Ascending aorta (tissue), 2 donors: ENCODE measurements at places on chromosomes 12 and 14. TPM values are rescaled to one million over a fixed set of nuclear protein-coding genes. Genes with fewer than 3 reads are reported as not detected.
A peak's percentile ranks its signal among the peaks of the same experiment; 100 is the strongest.

DNA sequence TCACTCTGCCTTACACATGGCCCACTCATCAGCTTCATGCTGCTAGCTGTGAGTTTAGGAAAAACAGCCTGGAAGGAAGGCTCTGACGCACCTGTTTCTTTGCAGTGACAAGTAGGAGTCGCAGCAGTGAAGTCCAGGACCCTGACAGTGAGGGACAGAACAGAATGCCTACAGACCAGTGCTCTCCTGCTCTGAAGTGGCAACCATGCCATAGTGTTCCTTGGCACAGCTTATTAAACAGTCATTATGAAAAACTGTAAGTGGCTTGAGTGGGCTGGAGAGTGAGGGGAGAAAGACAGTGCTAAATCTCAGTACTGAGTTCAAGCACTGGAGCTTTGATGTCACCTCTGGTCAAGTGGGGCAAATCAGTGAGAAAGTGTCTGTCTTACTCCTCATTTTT is 61.7 kb downstream of the MYRFL start:
- no peak overlapping the region for H3K27ac ChIP-seq
- no peaks in the 10 kb centered on the region for H3K27me3 ChIP-seq
- DNase-seq = no peak
- no peaks in the 10 kb centered on the region for H3K36me3 ChIP-seq

DCN gene
- 443 TPM for total RNA-seq

DNA sequence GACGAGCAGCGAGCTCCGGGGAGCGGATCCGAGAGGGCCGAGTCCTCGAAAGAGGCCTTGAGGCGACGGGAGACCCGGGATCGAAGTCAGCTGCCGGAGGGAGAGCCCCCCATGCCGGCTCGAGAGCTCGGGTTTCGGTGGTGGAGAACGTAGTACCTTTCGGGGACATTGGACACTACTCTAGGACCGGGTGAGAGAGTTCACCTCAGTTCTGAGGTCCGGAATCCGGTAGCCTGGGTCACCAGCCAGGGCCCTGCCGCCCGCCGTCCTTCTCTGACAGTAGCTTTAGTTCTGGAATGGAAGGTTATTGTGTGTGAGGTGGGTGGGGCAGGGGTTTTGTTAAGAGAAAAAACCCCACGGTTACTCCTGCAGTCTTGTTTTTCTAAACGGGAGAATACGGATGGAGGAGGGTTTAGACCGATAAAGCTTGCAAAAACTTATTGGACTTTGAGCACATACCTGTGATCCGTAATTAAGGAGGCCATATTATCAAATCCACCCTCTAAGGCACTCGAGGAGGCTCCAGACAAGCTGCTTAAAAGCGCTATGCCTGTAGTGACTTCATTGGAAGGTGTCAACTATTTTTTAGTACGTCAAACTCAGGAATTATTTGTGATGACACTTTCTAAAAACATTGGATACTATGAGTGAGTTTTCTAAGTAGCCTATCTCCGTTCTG is 765 bp downstream of the SCYL2 start:
- H3K4me3 ChIP-seq = peak overlapping the region; percentile 100
- H3K4me1 ChIP-seq = peaks cover 22% of the 10 kb centered on the region
- no peaks in the 10 kb centered on the region for H3K27me3 ChIP-seq
- no peaks in the 10 kb centered on the region for H3K36me3 ChIP-seq
- DNase-seq = no peak

DNA sequence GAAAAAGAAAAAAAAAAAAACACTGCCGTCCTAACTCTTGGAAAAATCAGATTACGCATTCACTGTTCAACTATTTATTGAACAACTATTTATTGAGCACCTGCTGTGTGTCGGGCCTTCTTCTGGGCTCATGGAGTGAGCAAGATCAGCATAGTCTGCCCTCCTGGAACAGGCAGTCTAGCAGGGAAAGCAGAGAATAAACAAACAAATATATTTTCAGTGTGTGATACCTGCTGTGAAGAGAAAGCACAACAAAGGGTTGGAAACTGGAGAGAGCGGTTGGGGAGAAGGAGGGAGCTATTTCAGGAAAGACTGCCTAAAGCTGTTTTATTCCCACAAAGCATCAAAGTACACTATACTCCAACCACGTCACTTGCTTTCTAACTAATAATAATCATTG is 10.8 kb downstream of the PROX2 start:
- H3K4me3 ChIP-seq = no peak overlapping the region
- DNase-seq = no peak
- no peaks in the 10 kb centered on the region for H3K4me1 ChIP-seq
- no peak overlapping the region for H3K27ac ChIP-seq

TAS2R19 gene
- not detected for total RNA-seq

- no peaks in the 10 kb centered on the region for H3K27me3 ChIP-seq
- no peak overlapping the region for H3K4me3 ChIP-seq
- peaks cover 7% of the 10 kb centered on the region for H3K4me1 ChIP-seq
- peak overlapping the region; percentile 61 for H3K27ac ChIP-seq
- no peak for DNase-seq
- H3K36me3 ChIP-seq = no peaks in the 10 kb centered on the region
Observed at GRCh38 chr12:93743999-93744689, 67.0 kb downstream of the CRADD start.

TBX5 gene
- not detected for total RNA-seq

- no peaks in the 10 kb centered on the region for H3K4me1 ChIP-seq
- DNase-seq = no peak
- no peak overlapping the region for H3K4me3 ChIP-seq
- H3K27me3 ChIP-seq = no peaks in the 10 kb centered on the region
Observed at GRCh38 chr12:52448228-52448627, 3.7 kb downstream of the KRT6B start.

KDM5A gene
- total RNA-seq = 32.4 TPM

TGM1 gene
- 1.7 TPM for total RNA-seq

DNA sequence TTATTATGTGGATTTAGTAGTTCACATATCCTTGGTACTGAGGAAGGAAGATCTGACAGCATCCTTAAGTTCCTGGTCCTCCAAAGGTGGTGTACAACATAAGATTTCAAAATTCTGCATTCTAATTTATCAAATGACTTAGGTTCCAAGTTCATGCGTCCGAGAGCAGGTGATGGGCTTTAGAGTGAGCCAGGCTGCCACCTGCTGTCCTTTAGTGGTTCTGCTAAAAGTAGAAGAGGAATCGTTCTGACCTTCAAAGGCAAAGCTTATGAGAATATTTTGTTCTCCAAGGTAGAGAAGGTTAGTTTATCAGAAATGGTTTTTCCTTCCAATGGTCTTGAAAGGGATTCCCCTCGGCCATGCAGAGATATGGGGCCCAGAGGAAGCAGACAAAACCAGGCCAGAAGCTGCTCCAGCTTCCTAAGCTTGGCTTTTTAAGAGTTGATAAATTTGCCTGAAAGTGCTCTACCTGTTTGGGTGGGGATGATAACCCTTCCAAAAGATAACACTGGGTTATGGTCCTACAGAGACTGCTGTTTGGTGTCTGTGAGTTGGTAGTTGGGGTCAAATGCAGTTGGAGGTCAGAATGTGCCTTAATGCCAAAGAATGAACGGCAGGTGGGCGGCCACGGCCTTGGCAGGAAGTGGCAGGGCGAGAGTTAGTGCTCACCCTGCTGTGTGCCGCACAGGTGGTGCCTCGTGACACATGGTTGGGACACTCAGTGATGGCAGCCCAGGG is 29.1 kb upstream of the LRTM2 start:
- H3K4me3 ChIP-seq = no peak overlapping the region
- peaks cover under 1% of the 10 kb centered on the region for H3K36me3 ChIP-seq
- H3K27me3 ChIP-seq = no peaks in the 10 kb centered on the region
- H3K4me1 ChIP-seq = peaks cover 6% of the 10 kb centered on the region
- H3K27ac ChIP-seq = no peak overlapping the region

GRCh38 chr14:54366736-54367735 is 29.8 kb upstream of the CDKN3 start:
- DNase-seq = no peak
- H3K4me1 ChIP-seq = no peaks in the 10 kb centered on the region
- H3K36me3 ChIP-seq = no peaks in the 10 kb centered on the region
- no peaks in the 10 kb centered on the region for H3K27me3 ChIP-seq

DNA sequence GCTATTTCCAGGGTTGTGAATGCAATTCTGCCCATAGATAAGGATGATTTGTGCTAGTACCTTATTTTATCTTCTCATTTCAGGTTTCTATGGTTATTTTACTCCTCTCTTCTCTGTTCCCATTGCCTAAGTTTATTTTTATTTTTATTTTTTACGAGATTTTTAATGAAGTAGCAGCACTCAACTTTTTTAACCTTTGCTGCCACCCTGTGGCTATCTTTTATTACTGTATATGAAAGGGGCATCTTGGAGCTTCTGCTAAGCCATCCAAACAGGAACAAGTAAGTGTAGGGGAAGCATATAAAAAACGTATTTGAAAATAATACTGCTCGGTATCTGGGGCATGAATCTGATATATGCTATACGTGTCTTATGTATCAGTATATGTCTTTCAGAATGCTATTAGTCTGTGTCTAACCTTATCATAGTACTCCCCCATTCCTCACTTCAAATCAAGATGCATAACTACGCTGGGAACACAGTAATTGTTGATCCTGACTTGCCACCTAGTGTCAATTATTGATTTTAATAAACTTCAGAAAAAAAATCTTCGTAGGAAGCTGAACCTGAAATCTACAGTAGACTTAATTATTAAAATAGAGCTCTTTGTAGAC is 60.3 kb downstream of the KLRG1 start:
- H3K27ac ChIP-seq = no peak overlapping the region
- H3K4me3 ChIP-seq = no peak overlapping the region
- H3K27me3 ChIP-seq = no peaks in the 10 kb centered on the region
- DNase-seq = no peak
- no peaks in the 10 kb centered on the region for H3K36me3 ChIP-seq

DNA sequence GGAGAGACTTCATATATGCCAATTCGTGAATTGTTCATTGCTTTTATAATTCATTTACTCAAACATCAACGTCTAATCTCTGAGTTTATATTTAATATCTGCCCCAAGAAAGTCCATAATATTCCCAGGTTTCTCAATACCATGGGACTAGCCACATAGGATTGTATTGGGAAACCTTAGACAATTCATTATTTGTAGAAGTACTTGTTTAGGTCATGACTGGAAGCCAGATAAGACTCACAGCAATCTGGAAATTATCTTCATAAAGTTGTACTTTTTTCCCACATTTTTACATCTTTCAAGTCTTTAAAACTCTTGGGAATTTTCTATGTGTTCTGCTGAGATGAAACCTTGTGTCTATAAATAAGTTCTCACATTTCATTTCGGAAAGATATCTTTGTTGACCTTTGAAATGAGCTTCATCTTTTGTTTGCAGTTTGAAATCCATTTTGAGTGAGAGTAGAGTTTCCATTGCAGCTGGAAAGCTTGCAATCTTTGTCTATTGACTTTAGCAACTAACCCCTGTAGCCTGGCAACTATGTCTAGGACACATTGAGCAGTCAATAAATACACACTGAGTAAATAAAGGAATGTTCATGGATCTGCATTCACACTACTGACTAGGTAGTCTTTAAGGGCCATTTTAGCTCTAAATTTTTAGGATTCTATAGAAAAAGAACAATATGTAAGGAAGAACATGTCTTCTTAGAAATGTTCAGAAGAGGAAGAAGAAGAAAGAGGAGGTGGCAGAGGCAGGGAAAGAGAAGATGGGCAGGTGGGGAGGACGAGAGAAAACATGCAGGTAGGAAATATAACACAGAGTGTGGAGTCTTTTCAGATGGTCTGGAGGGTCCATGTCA is 154.4 kb downstream of the LRIG3 start:
- no peak overlapping the region for H3K4me3 ChIP-seq
- no peak for DNase-seq
- no peaks in the 10 kb centered on the region for H3K4me1 ChIP-seq
- H3K36me3 ChIP-seq = no peaks in the 10 kb centered on the region
- no peaks in the 10 kb centered on the region for H3K27me3 ChIP-seq

GRCh38 chr12:66899588-66899987 is 220.7 kb upstream of the GRIP1 start:
- no peaks in the 10 kb centered on the region for H3K27me3 ChIP-seq
- no peak overlapping the region for H3K4me3 ChIP-seq
